Activated T-cell treated with anti-CD3 and anti-CD28 coated beads for 24 hours (primary cell): ENCODE measurements at places on chromosomes 6 and 20.

DNA sequence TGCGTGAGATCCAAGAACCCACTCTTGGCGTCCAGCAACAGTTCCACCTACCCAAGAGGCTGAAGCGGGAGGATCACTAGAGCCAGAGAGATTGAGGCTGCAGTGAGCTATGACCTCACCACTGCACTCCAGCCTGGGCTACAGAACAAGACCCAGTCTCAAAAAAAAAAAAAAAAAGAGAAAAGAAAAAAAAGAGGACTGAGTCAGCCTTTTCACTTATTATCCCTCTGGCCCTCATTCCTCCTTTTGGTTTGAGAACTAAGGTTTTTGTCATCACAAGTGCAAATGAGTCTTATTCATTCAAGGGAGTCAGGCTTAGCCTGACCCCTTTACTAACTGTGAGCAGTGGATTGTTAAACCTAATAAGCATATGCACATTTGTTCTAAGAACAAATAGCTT lies 37.9 kb upstream of the JARID2 start:
- DNase-seq: no peak

- no peak for DNase-seq
Measured at GRCh38 chr20:44651434-44651683, 140 bp downstream of the ADA start.

GRCh38 chr6:63787021-63787420 lies 151.4 kb downstream of the PHF3 start:
- no peak for DNase-seq

DNA sequence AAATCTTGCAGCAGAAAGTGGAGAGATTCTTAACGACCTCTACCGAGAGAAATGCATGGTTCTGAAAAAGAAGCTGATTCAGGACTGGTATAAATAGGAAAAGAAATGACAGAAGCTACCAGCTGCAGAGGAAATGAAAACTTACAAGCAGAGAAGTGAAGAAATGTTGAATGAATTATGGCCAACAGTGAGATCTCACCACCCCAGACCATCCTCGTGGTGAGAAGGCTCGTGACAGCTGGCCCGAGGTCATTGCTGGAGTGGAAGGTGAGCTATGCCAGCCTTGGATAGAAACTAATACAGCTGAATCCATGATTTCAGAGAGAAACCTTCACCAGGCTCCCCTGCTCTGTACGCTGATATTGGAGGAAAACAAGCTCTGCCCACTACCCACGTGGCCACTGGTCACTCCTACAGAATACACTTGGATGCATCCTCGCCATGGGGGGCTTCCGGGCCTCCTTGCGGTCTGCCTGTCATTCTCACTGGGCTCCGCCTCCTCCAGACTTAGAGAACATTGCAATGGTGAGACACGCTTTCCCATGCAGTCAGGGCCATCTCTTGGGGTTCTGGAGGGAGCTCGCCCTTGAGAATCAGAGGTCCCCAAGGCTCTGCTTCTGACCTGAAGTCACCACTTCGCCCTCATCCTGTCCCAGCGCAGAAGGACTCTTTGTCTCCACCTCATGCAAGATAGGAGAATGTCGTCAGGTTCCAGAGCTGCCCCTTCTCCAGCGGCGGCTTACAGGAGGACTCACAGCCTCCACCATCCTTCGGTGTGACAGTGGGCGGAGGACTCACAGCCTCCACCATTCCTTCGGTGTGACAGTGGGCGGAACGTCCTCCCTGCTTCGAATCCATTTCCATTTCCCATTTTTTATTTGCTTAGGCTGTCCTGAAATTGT lies 10.6 kb upstream of the TUBB2B start:
- no peak for DNase-seq

DNA sequence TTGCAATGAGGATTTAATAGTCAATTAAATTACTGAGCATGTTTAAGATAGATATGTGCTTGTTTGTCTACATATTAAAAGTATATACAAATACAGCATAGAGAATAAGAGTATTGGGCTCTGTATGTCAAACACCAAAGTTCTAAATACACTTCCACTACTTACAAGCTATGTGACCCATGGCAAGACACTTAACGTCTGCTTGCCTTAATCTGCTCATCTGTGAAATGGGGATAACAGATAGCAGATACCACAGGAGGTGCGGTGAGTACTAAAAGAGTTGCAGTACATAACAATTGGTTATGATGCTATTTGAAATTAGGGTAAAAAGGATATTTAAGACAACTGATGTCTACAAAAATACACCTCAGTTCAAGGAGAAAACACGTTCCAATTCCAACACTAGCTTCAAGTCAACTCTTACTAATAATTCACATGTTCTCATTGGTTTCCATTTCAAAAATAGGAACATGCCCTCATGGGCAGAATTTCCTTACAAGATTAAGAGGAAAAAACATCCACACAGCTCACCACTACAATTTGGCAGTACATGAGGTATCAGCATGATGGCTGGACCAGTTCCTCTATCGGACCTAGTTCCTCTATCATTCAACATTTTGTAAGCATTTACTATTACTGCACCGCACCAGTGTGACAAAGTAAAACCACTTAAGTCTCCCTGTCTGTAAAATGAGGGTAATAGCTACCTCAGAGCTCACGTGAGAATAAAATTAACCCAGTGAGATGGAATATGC lies 101.1 kb downstream of the SMLR1 start:
- DNase-seq: no peak

DNA sequence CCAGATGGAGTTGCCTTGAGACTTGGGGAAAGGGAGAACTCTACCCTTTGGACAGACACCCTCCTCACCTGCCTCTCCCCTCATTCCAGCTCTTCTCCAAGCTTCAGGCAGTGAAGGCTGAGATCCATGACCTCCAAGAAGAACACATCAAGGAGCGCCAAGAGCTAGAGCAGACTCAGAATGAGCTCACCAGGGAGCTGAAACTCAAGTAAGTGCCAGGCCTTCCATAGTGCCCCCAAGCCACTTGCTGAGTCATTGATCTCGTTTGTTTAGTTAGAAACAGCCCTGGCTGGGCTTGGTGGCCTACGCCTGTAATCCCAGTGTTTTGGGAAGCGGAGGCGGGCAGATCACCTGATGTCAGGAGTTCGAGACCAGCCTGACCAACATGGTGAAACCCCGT lies 39.2 kb downstream of the KIF3B start:
- no peak for DNase-seq

DNA sequence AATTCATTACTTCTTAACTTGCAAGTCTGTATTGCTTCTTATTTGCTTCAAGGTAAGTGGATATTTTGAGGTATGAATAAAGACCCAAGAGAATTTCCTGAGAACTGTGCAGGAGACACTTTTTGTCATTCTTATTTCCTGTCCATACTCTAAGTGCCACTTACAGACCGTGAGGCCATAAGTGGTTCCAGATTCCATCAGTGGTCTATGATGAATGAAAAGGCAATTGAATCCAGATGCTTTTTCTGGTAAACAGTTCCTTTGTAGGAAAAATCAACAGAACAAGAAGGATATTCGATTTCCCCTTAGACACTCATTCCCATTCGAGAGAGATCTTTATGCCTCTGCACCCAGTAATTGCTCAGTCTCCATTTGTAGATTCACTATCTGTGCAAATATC lies 58.3 kb upstream of the PDE10A start:
- DNase-seq: no peak

DNA sequence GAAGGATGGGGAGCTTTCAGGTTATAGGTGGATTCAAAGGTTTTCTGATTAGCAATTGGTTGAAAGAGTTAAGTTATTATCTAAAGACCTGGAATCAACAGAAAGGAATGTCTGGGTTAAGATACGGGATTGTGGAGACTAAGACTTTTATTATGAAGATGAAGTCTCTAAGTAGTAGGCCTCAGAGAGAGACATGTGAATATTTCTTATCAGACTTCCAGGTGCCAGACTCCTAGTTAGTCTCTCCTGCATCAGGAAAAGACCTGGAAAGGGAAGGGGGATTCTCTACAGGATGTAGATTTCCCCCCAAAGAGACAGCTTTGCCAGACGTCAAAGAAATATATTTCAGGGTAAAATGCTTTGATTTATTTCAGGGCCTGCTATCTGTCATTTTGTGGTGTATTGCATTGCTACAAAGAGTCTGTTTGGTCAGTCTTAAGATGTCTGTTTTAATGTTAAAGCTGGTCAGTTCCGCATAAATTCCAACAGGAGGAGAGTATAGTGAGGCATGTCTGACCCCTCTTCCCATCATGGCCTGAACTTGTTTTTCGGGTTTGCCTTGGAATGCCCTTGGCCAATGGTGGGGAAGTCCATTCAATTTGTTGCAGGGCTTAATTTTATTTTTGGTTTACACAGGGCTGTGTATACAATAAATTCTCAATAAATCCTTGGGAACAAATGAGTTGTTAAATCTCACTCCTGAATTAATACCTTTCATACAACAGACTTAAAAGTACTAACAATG lies 103.4 kb upstream of the RALGAPA2 start:
- no peak for DNase-seq

- no peak for DNase-seq
Measured at GRCh38 chr6:56440551-56440981, 193.2 kb upstream of the COL21A1 start.
